ENCODE measurements at places on chromosomes 2 and 18.
A peak's percentile ranks its signal among the peaks of the same experiment; 100 is the strongest.

DNA sequence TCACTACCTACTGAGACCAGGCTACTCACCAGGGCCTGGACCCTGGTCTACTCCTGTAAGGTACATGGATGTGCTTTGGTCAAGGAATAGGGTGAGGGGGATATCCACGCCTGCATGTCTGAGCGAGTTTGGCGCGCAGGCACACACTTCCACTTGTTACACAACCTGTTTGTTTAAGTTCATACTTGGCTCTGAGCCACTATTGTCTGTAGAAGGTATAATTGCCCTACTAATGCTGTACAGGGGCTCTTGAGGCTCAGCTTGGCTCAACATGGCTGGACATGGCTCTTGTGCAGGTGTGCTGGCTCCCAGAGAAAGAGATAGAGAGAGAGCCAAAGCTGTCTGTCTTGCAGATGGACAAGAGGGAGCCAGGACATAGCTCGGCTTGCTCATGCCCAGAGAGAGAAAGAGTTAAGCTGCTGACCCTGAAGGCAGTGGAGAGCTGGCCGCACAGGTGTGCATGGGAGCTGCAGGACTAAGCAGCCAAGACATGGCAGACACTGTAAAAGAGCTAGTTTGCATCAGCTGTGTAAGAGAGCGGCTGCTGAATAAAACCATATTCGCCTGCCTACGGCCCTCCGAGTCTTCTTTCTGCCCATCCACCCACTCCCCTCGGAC lies 35.2 kb downstream of the NPPC start:
- peak; percentile 37 for DNase-seq

DNA sequence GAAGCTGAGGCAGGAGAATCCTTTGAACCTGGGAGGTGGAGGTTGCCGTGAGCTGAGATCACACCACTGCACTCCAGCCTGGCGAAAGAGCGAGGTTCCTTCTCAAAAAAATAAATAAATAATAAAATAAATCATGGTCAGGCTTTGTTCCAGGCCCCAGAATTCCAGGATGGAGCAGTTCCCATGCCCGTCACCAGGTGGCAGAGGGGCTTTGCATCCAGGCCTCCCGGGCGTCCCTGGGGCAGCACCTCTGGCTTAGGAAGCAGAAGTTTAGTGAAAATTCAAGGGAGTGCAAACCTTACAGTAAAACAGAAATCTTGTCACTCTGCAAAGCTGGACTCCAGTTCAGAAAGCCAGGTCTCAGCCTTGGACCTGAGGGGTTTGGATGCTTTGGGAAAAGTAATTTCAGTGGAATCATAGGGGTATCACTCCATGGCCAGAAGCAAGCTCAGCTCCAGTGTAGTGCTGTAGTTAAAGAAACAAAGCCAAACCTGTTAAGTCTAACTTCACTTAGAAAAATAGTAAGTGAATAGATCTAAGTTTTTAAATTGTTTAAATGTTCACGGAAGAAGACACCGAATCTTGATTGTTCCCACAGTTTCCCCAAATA lies 512.7 kb downstream of the CMPK2 start:
- no peak for DNase-seq

- DNase-seq, result no peak
Observed at GRCh38 chr2:125167820-125168219, 1142.7 kb downstream of the CNTNAP5 start.

- peak; percentile 59 for DNase-seq
Observed at GRCh38 chr2:42874949-42875801, 82.8 kb upstream of the HAAO start.

GRCh38 chr2:65790676-65790935 lies 358.2 kb upstream of the SPRED2 start:
- no peak for DNase-seq

DNA sequence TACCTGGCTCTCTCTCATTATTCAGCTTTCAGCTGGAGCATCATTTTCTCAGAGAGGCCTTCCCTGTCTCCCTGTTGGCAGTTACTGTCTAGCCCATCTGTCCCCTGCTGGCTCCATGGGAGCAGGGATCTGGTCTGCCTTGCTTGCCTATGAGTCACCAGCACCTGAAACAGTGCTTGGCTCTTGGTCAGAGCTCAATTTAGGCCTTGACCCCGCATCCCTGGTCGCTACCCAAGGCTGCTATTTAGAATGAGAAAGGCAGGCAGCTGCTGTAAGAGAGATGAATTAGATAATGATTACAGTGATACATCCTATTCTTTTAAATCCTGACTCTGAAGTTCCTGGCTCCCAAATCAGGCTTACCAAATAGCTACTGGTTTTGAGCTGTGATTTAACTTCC lies 32.9 kb downstream of the KCNE4 start:
- DNase-seq, result no peak

DNA sequence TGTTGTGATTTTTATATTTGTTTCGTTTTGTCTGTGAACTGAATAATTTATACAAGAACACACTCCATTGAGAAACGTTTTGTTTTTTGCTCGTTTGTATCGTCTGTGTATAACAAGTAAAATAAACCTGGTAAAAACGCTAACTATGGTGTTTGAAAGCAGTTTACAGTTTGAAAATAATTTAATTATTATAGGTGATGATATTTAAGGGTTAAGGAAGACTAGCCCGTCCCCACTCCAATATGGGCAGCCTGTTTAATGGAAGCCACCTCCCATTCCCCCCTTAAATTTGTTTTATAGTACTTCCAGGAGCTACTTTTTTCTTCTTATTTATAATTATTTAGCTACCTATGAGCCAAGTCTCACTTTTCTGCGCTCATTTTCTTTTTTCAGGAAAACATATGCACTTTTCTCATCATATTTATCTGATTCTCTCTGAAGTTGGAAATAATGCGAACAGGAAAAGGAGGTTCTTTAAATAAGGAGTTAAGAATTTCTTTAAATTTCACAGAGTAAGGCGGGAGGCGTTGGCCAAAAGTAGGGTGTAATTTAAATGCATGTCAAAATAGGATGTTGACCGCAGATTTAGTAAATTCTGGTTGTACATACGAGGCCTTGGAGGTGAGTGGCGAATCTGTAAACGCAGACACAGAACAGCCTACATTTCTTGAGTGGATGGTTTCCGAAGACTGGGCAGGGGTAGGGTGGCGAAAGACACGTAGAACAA lies 9.8 kb downstream of the TBR1 start:
- DNase-seq, result no peak

Measured in breast epithelium (tissue), 4 donors.